ENCODE measurements at places on chromosomes 11 and 22.

DNA sequence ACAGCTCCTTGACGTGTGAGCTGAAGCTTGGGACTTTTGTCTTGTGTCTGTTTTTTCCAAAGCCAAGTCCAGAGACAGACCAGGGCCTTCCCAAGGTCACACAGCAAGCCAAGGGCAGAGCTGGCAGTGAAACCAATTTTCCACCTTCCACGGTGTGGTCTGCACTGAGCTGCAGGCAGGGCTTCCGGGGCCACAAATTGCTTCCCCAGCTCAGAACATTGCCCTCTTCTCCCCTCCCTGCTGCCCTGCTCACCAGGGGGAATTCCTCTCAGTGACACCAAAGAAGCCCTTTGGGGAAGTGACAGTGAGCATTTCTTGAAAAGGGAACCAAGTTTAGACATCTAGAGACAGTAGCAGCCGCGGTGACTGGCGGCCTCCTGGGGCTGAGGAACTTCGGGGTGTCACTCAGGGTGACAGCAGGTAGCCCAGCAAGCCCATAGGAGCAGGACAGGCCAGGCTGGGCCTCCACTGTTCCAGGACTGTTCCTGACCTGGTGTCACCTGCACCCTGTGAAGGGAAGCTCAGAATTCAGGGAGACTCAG is 9.2 kb downstream of the FXYD2 start:
- peak; percentile 87 for DNase-seq

DNA sequence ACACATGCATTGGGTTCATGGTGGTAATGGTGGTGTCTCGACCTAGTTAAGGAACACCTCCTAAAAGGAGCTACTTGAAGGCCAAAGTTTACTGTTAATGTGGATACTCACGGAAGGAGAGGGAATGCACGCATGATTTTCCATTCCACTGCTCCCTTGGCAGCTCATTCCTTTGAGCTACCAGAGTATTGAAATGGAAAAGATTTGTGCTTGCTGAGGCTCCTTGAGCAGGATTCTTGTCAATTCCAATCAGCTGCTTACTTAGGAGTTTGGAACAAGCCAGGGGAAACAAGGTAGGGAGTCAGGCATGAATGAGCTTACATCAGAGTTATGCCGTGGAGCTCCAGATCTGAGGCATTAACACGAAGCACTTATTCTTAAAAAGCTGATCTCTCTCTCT is 108.8 kb downstream of the GRIA4 start:
- no peak for DNase-seq

DNA sequence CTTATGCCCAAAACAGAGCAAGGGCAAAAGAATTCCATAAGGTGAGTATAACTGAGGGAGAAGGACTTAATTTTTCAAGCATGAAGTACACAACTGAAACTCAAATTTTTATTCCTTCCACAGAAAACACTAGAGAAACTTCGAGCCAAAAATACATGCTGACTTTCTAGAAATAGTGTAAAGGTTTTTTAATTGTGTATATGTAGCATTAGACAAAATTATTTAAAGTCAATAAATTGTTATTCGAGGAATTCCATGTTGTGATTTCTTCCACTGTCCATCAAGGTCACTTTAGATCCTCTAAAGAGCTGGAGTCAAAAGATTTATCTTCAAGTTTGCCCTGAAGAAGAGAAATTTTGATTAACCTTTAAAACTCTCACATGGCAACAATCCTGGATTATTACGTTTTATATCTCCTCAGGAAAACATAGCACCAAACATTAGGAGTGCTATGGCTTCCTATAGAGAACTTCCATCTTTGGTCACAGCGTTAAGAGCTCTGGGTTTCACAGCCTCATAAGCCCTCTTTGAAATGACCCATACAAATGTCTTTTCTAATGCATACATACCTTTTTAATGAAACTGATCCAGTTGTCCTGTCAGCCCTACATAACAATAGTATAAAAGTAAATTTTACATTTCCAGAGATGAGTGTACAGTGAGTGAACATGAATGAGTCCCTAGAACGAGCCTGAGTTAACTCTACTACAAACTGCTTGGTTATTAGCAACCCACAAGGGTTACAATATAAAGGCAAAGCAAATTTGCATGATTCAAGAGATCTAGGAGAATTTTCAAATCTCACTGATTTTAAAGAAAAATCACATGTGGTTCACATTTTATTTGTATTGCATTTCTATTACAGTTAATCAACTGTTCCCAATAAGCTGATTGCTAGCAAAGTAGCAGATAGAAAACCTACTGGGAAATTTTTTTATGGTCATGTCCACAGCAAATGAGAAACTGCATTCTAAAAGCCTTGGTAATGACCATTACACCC is 10.9 kb downstream of the TAF1D start:
- no peak for DNase-seq

DNA sequence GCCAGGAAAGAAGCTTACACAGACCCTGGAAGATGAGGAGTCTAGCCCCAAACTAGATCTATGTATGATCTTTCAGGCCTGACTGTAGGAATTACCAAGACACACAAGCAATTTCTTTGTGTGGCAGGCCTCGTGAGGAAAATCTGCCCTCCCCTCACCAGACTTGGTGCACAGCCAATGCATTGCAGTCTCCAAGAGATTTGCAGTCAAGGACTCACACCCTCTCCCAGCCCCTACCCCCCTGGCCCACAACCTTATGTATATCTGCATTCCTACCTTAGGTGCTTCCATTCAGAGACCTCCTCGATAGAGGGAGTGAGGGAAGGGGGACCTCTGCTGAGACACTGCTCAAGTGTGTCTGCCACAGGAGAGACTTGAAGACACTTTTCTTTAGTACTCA is 9.8 kb downstream of the OR8B12 start:
- no peak for DNase-seq

DNA sequence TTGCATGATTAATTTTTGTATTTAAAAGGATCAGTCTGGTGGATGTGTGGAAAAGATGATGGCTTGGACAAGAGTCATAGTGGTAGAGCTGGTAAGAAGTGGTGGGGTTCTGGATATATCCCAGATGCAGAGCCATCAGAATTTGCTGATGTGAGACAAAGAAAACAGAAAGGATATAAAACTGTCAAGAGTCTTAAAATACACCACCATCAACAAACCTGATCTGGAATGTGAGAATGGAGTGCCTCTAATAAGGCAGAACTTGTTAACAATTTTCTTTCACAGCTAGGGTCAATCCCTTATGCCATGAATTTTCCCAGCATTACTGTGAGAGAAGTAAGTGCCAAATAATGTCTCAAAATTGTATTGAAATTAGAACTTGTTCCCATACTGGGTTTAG is 215.4 kb downstream of the METTL15 start:
- no peak for DNase-seq

DNA sequence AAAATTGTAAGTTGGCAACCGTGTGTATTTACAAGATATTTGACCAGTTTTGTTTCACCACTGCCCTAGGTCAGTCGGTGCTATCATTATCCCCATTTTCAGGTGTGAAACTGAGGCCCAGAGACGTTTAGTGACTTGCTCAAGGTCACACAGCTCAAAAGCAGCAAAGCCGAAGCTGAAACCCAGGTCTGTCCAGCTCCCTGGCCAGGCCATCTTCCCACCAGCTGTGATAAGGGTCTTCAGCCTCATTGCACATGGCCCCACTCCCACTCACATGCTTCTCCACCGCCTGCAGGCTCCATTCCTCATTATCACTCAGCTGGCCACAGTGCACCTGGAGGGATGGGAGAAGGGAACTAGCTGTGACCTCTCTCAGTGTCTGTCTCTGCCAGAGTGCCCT is 83.2 kb downstream of the PDE2A start:
- no peak for DNase-seq

- DNase-seq, result peak; percentile 19
Measured at GRCh38 chr11:107563702-107564101, 1.8 kb downstream of the ALKBH8 start.

DNA sequence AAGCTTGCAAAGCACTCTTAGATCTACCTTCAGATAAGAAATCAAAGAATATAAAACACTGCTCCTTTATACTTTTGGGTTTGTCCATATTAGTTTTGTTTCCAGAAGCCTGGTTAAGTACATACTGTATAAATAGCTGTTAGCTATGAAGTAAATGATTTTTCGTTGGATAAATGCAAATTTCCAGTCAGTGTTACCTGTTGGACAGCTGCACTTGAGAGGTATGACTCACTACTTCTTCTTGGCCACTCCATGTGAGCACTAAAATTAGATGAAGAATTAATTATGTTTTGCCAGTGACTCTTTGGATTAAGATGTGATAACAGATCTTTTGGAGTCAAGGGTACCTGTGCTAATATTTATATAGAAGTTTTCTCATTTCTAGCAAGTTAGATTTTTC is 9.5 kb upstream of the TSG101 start:
- no peak for DNase-seq

DNA sequence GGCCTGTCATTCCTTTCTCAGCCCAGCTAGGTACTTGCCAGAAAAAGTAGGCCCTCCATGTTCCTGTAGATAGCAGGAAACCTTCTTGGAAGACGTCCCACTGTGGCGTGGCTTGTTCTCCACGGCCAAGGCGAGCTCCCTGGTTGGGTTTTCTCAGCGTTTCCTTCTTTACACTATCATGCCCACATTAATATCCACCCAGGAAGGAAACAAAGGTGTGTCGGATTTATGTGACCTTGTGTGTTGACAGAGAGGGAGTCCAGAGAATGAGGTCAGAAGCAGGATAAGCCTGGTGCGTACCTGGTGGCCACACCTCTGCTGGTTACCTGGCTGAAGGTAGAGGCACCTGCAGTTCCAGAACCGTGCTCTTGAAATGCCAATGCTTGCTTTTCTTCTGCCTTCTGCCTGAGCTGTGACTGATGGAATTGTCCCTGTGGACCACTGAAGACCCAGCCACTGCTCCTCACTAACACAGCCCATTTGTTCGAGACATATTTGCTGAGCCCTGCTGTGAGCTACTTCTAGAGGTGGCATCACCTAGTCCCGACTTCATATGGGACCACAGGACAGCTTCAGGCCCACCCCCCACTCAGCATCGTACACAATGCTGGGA is 7.9 kb downstream of the ASPHD2 start:
- DNase-seq, result no peak

- no peak for DNase-seq
Measured at GRCh38 chr22:43393132-43393843, 18.5 kb upstream of the MPPED1 start.

DNA sequence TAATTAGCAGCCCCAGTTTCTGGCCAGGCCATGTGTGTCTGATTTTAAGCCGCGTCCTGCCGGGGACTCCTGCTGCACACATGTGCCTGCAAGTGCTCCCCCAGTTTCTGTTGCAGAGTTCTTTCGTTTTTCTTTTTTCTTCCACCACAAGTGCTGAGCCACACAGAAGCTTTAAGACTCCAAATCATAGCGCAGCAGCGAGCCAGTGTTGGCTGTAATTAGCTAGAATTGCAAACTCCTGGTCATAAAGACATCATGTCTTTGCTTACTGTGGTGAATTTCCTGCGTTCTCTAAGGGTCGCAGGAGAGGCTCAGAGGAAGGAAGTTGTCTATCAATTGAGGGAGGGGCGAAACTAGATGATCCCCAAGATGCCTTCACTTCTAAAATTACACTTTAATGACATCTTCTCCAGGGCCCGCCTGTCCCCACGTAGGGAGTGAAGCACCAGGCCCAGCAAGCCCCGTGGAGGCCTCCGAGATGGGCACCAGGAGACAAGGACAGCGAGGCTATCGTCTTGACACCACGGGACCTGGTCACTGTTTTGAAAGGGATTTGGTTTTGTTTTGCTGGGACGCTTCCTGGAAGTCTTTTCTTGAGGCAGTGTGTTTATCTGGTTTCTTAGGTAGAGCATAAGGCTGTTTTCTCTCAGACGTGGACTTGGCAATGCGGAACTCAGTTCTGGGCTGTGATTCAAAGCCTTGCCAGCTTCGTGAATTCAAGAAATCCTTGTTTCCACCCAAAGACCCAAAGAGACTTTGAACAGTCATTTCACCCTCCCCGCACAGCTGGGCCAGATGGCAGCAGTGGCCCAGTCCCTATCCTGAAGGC is 71.8 kb downstream of the UBASH3B start:
- DNase-seq, result peak; percentile 42

DNA sequence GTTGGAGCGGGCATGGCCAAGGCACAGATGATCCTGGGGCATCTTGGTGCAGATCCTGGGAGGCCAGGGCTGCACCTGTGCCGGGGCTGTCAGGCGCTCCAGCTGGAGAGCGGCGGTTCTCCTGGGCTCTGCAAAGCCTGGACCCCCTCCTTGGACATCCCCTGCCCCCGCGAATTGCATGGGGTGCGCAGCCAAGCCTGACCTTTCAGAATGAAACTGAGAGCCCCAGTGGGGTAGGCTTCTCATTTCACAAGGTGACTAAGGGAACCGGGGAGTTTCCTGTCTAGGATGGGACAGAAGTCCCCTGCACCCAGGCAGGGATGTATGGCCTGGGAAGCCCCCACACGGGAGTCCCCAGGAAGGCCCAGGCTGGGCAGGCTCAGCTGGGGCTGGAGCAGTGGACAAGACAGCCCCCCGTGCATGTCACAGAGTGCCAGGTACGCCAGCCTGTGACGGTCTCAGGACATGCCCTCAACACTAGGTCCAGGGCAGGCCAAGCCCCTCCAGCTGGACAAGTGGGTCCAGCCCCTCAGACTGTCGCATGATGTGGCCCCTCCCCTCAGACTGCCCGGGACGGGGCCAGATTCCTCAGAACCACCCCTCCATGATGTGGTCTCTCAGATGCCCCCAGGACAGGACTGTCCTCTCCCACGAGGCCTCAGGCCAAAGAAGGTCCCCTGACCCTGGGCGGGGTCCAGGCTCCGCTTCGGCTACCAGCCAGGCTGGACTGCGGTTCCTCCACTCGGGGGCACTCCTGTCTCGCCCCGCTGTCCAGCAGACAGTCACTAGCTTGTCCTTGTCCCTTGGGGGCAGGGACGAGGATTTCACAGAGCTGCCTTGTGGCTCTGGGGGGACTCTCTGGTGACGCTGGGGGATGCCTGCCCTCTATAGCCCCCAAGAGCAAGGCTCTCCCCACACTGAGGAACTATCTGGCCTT is 2.3 kb downstream of the LSP1 start:
- peak; percentile 82 for DNase-seq

DNA sequence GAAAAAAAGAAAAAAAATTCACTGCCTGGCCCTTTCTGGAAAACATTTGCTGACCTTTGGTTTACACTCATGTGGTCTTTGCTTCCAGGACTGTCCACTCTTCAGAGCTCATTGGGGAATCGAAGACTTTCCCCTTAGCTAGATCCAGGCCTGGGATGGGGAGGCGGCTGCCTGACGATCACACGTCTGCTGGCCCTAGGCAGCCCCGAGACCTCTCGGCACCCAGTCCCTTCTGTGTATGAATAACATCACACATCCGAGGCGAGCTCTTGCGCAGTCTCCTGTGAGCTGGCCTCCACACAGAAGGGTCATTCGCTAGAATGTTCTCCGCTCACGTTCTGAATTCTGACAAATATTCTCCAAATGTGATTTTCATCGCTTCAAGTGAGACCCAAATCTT is 25.7 kb upstream of the GAL start:
- no peak for DNase-seq

All from stimulated activated naive CD8-positive, alpha-beta T cell treated with anti-CD3 and anti-CD28 coated beads, Interleukin-15, amount 100 ng/mL, for 72 hours (primary cell).